ENCODE measurements at places on chromosomes 12 and 14. TPM values are rescaled to one million over a fixed set of nuclear protein-coding genes. Genes with fewer than 3 reads are reported as not detected.

SCNN1A gene
- 2.1 TPM for total RNA-seq

FAM222A gene
- 2.0 TPM for total RNA-seq

GRCh38 chr12:92784797-92785562 is 82.2 kb downstream of the PLEKHG7 start:
- peaks cover 15% of the 10 kb centered on the region for H3K4me1 ChIP-seq
- no peaks in the 10 kb centered on the region for H3K27me3 ChIP-seq
- no peak overlapping the region for H3K4me3 ChIP-seq
- H3K36me3 ChIP-seq = no peaks in the 10 kb centered on the region
- DNase-seq = no peak
- H3K27ac ChIP-seq = no peak overlapping the region

- no peak overlapping the region for H3K4me3 ChIP-seq
- no peak overlapping the region for H3K27ac ChIP-seq
- no peaks in the 10 kb centered on the region for H3K36me3 ChIP-seq
- no peak for DNase-seq
Observed at GRCh38 chr14:60760644-60761364, 26.2 kb downstream of the MNAT1 start.

ACOT4 gene
- total RNA-seq = 0.65 TPM

GRCh38 chr12:88763536-88764100 is 183.3 kb upstream of the KITLG start:
- H3K4me3 ChIP-seq = no peak overlapping the region
- DNase-seq = no peak
- H3K36me3 ChIP-seq = no peaks in the 10 kb centered on the region
- H3K4me1 ChIP-seq = no peaks in the 10 kb centered on the region

DNA sequence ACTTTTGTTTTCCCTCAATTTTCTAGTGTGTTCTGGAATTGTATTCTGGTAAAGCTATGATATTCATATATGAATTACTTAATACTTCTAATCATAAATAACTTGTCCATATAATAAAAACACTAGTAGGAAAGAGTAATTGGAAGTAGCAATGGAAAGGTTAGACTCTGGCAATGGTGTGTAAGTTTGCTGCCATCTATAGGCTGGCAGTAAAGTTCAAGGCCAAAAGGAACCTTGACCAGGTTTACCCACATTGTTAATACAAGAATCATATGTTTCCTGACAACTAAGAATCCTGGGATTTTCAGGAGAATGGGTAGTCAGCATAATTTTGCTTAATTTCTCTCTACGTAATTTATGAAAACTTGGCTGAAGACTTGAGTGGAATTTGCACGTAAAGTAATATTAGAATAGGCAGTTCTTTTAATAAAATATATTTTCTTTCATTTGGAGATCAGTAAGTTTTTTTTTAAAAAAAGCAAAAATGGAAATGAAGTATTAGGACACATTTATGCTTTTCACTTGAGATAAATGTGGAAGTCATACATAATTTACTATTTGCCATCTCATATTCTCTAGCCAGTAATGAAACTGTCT is 926.7 kb downstream of the GALC start:
- DNase-seq = no peak
- H3K36me3 ChIP-seq = no peaks in the 10 kb centered on the region
- no peaks in the 10 kb centered on the region for H3K27me3 ChIP-seq
- H3K27ac ChIP-seq = no peak overlapping the region
- H3K4me3 ChIP-seq = no peak overlapping the region

DNA sequence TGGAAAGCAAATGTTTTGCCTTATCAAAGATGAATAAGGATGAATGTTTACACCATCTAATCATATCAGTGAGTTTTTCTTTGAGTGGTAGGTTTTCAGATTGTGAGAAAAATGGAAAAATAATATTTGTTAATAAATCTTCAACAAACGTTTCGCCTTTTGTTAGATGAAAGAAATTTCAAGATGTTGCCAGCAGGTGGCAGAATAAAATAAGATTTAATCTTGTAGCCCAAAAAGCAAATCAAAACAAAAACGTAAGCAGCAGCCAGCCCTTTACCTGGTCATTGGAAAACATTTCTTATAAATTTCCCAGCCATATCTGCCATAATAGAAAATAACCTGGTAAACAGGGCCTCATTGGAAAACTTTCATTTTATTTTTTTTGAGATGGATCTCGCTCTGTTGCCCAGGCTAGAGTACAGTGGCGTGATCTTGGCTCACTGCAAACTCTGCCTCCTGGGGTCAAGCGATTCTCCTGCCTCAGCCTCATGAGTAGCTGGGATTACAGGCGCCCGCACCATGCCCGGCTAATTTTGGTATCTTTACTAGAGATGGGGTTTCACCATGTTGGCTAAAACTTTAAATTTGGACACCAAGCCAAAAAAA is 15.4 kb upstream of the TMEM120B start:
- peaks cover 3% of the 10 kb centered on the region for H3K4me1 ChIP-seq
- H3K4me3 ChIP-seq = no peak overlapping the region
- H3K27me3 ChIP-seq = no peaks in the 10 kb centered on the region
- no peak overlapping the region for H3K27ac ChIP-seq

- H3K27me3 ChIP-seq = no peaks in the 10 kb centered on the region
- peak overlapping the region; percentile 88 for H3K27ac ChIP-seq
- peaks cover 37% of the 10 kb centered on the region for H3K4me1 ChIP-seq
- no peak for DNase-seq
- no peak overlapping the region for H3K4me3 ChIP-seq
Observed at GRCh38 chr12:109948368-109948767, 47.8 kb downstream of the GIT2 start.

DNA sequence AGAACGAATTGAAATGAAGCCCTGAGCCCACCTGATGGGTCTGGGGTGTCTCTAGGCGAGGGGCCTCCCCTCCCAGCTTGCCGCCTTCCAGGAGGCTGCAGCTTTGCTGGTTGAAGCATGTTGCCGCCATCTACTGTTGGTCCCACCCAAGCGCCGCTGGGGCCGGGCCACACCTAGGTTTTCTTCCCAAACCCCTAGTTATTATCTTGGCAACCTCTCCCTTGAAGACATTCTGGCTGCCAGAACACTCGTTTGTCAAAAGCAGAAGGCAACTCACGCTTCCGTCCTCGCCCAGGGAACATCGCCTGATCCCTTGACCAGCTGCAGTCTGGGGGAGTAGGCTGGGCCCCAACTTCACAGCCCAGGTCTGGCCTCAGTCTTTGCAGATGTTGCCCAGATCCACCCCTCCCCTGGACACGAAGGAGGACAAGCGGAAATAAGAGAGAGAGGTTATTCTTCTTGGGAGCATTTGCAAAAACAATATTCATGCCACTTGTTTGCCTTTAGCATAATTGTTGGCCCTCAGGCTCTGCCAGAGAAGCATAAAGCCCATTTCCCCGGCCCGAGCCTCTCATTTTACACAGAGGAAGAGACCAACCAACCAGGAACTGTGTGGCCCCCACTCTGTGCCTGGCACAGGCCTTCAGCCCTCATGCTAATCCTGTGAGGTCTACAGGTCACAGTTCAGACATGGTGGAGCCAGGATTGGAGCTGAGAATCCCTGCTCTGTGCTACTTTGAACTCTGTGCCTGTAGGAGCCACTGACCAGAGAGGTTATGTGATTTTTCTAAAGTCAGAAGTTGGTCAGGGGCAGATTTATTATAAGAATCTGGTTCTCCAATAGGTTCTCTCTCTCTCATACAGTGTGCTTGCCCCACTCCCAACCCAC is 6.8 kb downstream of the EMP1 start:
- no peak for DNase-seq
- H3K4me1 ChIP-seq = peaks cover 26% of the 10 kb centered on the region
- H3K27ac ChIP-seq = no peak overlapping the region
- no peaks in the 10 kb centered on the region for H3K36me3 ChIP-seq
- H3K27me3 ChIP-seq = peaks cover 10% of the 10 kb centered on the region
- H3K4me3 ChIP-seq = no peak overlapping the region

Data from T-helper 17 cell (primary cell).